ENCODE measurements at places on chromosomes 3 and 15.
A peak's percentile ranks its signal among the peaks of the same experiment; 100 is the strongest.

DNA sequence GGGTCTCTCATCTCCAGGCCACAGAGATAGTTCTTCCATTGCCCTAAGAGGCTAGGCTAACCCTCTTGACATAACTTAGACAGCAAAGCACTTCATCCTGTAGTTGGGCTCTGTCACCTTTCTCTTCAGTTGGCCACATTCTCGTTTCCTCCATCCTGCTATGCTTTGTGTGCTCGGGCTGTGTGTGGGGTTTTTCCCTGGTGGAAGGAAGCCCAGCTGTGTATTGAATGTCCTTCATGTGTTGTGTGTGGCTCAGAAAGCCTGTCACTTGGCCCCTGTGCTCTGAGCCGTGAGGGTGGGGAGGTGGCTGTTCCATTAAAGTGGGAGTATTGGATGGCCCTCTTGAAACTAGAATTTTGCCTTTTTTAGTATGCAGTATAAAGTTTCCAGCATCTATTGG, 8.8 kb upstream of the EXOG start:
- DNase-seq, result no peak

GRCh38 chr3:49882166-49882565, 12.5 kb upstream of the CAMKV start:
- DNase-seq, result no peak

DNA sequence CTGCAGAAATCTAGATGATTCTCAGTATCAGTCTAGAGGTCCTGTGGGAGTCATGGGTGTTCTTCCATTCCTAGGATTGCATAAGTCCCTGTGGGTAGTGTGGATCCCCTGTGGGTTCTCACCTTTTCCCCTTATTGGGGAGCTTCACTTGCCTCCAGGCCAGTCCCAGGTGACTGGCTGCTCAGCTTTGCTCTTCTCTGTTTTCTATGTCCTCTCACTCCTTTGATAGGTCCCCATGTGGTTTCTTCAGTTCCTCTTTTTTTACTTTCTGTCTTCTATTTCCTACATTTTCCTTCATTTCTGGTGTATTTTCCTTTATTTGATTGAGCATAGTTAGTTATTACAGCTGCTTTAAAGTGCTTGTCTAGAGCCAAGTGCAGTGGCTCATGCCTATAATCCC, 10.9 kb downstream of the TEX55 start:
- no peak for DNase-seq

DNA sequence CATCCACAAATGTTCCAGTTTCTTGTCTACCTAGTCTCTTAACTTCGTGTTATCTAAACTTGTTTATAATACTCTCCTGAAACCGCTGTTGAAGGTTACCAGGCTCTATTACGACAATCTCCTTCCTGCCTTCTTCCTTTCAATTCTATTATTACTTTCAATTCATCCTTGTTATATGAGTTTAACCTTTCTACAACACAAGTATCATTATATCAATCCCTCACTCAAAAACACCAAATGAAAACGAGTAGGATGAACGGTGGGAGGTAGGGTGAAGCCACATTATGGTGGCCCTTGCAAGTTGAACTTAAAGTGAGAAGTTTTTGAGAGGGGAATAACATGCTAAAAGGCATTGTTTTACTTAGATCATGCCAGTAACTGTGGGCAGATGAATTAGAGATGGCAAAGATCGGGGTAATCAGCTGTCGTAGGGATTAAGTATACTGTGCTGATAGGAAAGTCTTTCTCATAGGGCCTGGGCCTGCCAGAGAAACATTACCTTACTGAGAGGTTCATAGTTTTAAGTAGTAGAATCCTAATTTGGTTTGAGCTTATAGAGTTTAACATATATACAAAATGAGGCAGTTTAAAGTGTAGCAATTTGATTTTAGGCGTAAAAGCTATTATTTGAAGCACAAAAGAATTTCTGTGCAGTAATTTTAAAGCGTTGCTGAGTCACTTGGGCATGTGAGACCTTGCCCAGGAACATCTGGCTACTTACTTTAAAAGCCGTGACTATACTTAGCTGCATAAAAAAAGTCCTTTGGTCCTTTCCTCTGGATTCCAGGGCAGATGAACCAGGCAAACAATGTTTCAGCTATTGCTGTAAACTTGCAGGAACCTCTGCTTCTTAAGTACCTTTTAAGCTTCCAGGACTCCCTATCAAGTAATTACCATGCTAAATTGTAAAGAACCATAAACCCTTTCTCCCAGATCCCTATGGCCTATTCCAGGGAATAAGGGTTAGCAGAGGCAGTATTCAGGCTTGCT, 3.3 kb upstream of the CEP97 start:
- no peak for DNase-seq

DNA sequence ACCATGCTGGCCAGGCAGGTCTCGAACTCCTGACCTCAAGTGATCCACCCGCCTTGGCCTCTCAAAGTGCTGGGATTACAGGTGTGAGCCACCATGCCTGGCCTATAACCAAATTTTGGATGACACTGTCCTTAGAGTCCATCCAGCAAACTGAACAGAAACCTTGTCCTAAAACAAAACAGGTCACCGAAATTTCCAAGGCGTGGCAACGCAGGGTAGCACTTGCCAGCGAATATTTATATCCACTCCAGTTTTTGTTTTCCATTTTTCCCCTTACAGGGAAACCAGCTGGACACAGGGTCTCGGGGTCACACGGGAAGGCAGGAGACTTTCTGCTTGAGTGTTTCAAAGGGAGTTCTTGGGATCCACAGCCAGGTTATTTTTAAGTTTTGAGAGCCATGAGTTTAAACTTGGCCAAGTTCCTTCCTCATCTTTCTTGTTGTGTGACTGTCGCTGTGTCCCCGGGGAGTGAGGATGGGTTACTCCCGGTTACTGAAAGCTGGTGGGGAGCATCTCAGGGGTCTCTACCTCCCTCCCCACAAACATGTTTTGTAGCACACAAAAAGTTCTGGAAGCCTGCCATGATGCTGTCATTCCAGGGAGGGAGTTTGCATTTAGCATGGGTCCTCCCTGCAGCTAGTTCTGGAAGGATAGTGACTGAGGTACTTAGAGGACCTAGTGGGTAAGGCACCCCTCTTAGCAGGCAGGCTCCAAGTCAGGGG, 12.6 kb downstream of the LIMD1 start:
- DNase-seq, result no peak

GRCh38 chr15:65146438-65146837, 12.8 kb upstream of the PDCD7 start:
- no peak for DNase-seq

GRCh38 chr3:48016301-48016973, at the start of gene MAP4:
Gene MAP4, minus strand, starts transcription at chr3:48016416. Its CDS starts 17,556 bp downstream, at chr3:47998860.
- DNase-seq, result no peak

- no peak for DNase-seq
Measured at GRCh38 chr3:151638555-151639417, 94.9 kb upstream of the AADACL2 start.

GRCh38 chr3:127107491-127108375, 85.2 kb upstream of the PRR23E start:
- no peak for DNase-seq

GRCh38 chr3:184380185-184380626, 352 bp downstream of the CHRD start:
- DNase-seq, result peak; percentile 12

GRCh38 chr15:89326316-89326715, 8.3 kb downstream of the POLG start:
- no peak for DNase-seq

Measured in CD4-positive, alpha-beta T cell treated with Interleukin-2 at 100 ng/mL for 4 hours (primary cell).